Daoy (cell line): ENCODE measurements at places on chromosomes 6 and 20. TPM values are rescaled to one million over a fixed set of nuclear protein-coding genes. Genes with fewer than 3 reads are reported as not detected.
A peak's percentile ranks its signal among the peaks of the same experiment; 100 is the strongest.

- DNase-seq, result no peak
Measured at GRCh38 chr6:8237668-8238067, 135.3 kb upstream of the EEF1E1 start.

DNA sequence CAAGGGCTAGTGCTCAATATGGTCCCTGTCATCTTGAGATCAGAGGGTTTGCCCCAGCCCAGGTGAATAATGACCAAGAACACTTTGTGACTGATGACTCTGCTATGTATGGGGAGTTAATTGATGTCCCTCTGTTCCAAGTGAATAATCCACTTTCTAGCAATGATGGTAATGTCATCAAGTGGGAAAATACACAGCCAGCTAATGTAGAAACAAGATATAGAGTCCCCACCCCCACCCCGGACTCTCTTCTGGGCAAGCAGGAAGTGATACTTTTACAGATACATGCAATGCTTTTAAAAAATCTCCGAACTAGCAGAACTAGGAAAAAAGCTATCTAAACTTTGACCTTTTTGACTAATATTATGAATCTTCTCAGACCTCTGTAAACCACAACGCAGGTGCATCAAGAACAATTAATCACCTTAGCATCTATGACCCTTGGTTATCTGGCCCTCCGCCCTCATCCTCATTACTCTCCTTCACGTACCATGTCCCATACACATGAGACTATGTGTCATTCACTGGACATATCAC, 30.5 kb downstream of the CNR1 start:
- DNase-seq, result no peak

DNA sequence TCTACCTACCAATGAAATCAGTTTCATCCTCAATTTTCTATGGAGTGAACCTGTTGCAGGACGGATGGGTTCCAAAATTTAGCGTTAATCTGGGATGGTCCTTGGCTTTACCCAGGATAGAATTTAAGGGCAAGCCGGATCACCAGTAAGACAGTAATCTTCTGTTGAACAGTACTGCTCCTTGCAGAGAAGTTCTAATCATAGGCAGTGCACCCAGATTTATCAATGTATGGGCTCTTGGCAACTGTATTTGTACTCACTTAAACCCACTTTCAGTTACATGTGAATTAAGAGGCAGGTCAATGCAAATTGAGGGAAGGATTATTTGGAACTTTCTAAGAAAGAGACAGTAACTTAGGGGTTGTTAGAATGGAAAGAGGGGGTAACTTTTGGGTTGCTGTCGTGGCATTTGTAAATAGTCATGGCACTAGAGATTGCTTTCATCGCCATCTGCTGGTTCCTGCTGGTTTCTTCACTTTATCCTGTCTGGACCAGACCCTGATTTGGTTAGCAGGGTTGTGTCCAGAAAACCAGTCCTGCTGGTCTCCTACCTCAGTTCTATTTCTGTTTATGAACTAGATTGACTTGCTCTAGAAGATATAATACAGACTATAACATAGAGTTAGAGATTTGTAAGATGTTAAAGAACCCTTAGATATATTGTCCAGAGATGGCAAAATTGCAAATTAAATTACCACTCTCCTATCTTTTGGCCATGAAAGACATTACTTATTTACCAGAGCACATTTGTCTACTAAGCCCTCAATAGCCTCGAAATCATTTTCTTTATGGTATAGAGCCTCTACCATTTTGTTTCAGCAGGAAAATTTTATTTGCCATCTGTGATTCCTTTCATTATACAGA, 646.3 kb downstream of the UTRN start:
- peak; percentile 35 for DNase-seq

- peak; percentile 82 for DNase-seq
Measured at GRCh38 chr6:3803627-3804468, 45.3 kb upstream of the FAM50B start.

DNA sequence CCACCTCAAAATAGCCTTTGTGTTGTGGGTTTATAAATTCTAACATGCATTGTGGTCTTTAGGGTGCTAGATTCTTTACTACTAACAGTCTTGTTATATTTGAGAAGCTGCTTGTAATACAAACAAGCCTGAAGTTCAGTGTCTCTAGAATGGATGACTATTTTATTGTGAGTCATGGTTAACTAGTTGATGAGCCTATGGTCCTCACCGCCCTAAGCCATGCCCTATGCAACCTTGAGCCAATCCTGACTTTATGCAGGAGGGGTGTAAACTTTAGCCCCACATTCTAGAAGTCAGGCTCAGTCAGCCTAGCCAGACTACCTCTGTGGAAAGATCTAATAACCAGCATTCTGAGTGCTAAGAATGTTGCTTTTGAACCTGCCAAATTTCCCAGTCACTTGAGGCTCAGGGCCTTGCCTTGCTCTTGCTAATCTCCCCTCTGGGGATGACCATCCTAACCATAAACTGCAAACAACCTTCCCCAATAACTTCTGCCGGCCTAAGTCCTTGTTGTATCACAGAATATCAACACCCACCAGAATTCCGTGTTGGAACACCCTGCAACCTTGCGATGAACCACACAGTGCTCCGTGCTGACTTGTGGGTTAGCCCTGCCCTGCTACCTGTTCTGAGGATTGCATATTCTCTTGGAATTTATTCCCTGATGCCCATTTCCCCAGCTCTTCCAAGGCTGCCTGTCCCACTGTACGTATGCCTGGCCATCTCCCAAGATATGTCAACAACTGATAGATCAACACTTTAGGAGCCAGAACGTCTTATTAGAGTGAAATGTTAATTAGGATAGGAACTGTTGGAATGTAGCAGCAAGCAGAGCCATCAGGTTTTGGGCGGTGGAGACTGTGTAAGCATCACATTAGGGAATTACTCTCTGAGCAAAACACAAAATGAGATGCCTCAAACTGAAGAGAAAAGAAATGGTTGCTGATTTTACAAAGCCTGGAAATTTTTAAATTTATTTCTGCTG, 71.7 kb upstream of the CEP85L start:
- peak; percentile 31 for DNase-seq

Gene HMGCLL1
- total RNA-seq, result not detected in 2 replicates

Gene PRR18
- 3.2 TPM in 1 of 2 replicates, not detected in the other for total RNA-seq

Gene ATRN
- total RNA-seq, result 8.7 and 11.1 TPM in 2 replicates

DNA sequence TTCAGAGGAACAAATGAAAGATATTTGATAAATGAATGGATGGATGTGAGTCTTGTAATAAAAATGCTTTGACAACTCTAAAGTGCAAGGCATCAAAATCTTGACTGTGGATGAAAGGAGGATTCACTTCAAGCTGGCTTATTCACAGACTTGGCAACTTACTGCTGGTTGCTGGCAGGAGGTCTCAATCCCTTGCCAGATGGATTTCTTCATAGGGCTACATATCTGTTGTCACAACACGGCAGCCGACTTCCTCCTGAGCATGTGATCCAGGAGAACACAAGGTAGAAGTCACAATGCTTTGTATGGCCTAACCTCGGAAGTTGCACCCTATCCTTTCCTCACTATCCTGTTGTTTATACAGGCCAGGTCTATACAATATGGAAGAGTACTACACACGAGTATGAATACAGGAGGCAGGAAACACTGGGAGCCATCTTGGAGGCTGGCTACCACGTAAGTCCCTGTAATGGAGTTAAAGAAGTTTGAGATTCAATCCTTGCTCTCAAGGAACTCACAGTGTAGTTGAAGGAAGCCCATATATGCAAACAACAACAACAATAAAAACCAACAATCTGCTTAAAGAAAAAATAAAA, 97.9 kb downstream of the ID4 start:
- DNase-seq, result no peak

DNA sequence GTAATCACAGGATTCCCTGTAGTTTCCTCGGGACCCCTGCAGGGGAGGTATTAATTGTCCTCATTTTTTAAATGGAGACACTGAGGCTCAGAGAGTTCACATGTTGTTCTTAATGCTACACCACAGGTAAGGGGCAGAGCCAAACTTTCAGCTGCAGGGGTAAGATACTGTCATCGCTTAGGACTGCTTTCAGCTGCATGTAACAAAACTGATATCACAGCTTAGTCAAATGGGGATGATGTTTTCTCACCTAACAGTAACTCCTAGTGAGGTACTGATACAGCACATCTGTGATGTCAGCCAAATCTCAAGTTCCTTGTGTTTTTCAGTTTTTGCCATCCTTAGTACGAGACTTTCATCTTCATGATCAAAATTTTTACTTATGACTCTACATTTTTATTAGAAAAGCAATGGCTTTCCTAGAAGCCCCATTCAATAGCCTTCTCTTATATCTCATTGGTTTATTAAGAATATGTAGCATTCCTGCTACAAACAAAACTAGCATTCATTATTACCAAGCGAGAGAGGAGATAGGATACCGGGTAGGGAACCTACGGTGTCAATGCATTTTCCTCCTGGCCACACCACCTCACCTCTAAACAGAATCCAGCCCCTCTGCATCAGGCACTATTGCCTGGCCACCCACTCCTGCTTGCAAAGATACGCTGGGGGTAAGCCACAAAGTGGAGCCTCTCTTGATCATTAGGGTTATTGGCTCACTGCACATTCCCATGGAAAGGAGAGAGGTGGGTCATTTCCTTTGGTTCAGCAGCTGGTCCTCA, 557.5 kb downstream of the CD83 start:
- no peak for DNase-seq

DNA sequence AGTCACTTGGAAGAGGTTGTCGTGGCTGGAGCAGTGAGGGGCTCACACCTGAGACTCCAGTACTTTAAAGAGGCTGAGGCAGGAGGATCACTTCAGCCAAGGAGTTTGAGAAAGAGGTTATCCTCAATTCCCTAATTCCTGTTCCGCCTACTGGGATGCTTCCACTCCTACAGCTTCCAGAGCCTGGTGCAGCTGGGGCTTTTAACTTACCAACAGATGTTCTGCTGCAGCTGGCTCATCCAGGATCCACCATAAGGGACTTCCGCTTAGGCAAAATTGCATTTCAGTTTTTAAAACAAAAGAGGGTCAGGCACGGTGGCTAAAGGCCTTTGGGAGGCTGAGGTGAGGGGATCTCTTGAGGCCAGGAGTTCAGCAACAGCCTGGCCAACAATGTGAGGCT, 59.1 kb upstream of the CDYL start:
- DNase-seq, result no peak

Gene PRPH2
- total RNA-seq, result not detected in 2 replicates

DNA sequence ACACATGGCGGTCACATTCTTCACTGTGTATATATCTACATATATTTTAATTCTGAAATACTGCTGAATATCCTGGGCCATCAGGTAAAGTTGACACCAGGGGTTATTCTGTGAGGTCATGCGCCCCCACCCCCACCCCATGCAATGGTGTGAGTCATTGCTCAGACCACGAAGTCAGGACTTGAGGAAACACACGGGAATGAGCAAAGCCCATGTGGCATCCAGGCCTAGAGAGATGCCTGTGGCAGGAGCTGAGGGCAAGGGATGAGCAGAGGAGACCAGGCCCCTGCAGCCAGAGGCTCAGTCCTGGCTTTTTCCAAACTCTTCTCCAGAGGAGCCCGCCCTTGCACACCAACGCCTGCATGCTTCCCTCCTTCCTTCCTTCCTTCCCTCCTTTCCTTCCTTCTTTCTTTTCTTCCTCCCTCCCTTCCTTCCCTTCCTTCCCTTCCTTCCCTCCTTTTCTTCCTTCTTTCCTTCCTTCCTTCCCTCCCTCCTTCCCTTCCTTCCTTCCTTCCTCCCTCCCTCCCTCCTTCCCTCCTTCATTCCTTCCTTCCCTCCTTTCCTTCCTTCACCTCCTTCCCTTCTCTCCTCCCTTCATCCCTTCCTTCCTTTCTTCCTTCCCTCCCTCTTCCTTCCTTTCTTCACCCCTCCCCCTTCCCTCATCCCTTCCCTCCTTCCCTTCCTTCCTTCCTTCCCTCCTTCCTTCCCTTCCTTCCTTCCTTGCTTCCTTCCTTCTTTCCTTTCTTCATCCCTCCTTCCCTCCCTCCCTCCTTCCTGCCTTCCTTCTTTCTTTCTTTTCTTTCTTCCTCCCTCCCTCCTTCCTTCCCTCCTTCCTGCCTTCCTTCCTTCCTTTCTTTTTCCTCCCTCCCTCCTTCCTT, 72.0 kb upstream of the INSM1 start:
- peak; percentile 34 for DNase-seq

GRCh38 chr6:163253556-163254213, 160.8 kb upstream of the QKI start:
- no peak for DNase-seq

DNA sequence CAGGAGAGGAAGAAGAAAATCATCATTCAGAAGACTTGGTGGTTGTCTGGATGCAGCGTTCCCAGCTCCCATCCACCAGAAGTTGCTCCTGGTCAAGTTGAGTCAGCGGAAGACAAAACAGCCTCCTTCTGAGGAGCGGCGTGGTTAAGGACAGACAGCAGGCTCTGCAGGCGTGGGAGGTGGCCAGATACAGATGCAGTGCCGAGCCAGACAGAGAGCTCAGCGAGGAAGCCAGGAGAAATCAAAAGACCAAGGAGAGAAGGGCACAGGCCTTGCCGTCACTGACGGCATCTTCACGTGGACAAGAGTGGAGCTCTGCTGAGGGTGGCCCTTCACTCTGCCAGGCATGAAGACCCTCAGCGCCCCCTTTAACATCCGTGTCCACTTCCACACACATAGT, 158.5 kb downstream of the THBS2 start:
- DNase-seq, result no peak

DNA sequence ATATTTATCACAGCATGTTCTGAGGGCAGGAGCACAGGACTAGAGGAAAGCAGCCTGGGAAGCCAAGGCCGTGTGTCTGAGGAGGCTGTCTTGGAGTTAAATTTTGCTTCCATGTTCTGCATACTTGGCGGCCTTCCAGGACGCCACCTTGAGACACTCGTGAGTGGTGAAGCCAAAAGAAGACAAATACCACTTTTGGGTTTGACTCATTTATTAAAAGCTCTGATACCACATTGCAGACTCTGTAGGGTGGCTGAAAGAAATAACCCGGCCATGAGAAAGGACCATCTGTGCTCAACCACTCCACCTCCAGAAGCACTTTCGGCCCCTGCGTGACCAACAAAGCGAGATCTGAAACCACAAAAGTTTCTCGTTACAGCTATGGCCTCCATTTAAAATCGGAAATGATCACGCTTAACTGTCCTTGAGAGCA, 120.0 kb downstream of the TMEM242 start:
- DNase-seq, result no peak

GRCh38 chr6:106178900-106179299, 92.8 kb downstream of the PRDM1 start:
- DNase-seq, result no peak

DNA sequence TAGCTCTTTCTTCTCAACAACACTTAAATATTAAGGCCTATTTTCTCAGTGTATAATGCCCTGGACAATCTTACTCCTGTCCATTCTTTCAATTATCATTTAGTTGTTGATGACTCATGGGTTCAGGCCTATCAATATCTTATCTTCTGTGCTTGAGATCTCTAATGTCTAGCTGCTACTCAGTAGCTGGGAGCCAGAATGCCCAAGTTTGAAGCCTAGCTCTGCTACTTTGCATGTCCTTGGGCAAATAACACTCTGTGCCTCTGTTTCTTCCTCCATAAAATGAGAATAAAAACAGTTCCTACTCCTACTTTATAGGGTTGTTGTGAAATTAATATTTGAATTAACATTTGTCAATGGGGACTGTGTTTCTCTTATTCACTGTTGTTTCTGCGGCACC, 69.5 kb downstream of the MAN1A1 start:
- no peak for DNase-seq

- DNase-seq, result peak; percentile 4
Measured at GRCh38 chr20:3539311-3540107, 68.7 kb downstream of the ATRN start.

GRCh38 chr6:111581957-111582356, 23.7 kb downstream of the TRAF3IP2 start:
- no peak for DNase-seq

GRCh38 chr6:20696676-20697075, 162.4 kb downstream of the CDKAL1 start:
- DNase-seq, result no peak

- DNase-seq, result peak; percentile 57
Measured at GRCh38 chr6:148736774-148737412, 9.9 kb upstream of the UST start.

- DNase-seq, result no peak
Measured at GRCh38 chr6:1515781-1516180, 93.9 kb upstream of the FOXC1 start.
